Thoracic aorta (tissue), 2 donors: ENCODE measurements at places on chromosomes 3 and 15. TPM values are rescaled to one million over a fixed set of nuclear protein-coding genes. Genes with fewer than 3 reads are reported as not detected.
A peak's percentile ranks its signal among the peaks of the same experiment; 100 is the strongest.

The GOLGA8B gene
- total RNA-seq, result 184 TPM

- H3K27me3 ChIP-seq, result no peaks in the 10 kb centered on the region
- H3K36me3 ChIP-seq, result peaks cover 34% of the 10 kb centered on the region
Measured at GRCh38 chr3:196268284-196269163, 19.0 kb downstream of the PCYT1A start.

The TTC14 gene
- total RNA-seq, result 43.1 TPM

The ANKUB1 gene
- 0.81 TPM for total RNA-seq

GRCh38 chr3:179880868-179881267 lies 155.9 kb downstream of the PEX5L start:
- H3K4me1 ChIP-seq, result no peaks in the 10 kb centered on the region
- H3K36me3 ChIP-seq, result no peaks in the 10 kb centered on the region
- no peaks in the 10 kb centered on the region for H3K27me3 ChIP-seq
- DNase-seq, result no peak
- no peak overlapping the region for H3K27ac ChIP-seq

The CAND2 gene
- total RNA-seq, result 25.9 TPM

- H3K27me3 ChIP-seq, result no peaks in the 10 kb centered on the region
- H3K27ac ChIP-seq, result no peak overlapping the region
- no peak overlapping the region for H3K4me3 ChIP-seq
- H3K4me1 ChIP-seq, result no peaks in the 10 kb centered on the region
- H3K36me3 ChIP-seq, result no peaks in the 10 kb centered on the region
Measured at GRCh38 chr15:76840830-76841460, 64.2 kb downstream of the SCAPER start.

GRCh38 chr3:196236223-196236622 lies 19.9 kb downstream of the SLC51A start:
- no peak overlapping the region for H3K27ac ChIP-seq
- DNase-seq, result no peak
- no peak overlapping the region for H3K4me3 ChIP-seq

GRCh38 chr3:16898595-16899395 lies 14.0 kb downstream of the PLCL2 start:
- no peak for DNase-seq
- H3K27ac ChIP-seq, result no peak overlapping the region
- no peak overlapping the region for H3K4me3 ChIP-seq
- H3K4me1 ChIP-seq, result no peaks in the 10 kb centered on the region
- H3K27me3 ChIP-seq, result no peaks in the 10 kb centered on the region

DNA sequence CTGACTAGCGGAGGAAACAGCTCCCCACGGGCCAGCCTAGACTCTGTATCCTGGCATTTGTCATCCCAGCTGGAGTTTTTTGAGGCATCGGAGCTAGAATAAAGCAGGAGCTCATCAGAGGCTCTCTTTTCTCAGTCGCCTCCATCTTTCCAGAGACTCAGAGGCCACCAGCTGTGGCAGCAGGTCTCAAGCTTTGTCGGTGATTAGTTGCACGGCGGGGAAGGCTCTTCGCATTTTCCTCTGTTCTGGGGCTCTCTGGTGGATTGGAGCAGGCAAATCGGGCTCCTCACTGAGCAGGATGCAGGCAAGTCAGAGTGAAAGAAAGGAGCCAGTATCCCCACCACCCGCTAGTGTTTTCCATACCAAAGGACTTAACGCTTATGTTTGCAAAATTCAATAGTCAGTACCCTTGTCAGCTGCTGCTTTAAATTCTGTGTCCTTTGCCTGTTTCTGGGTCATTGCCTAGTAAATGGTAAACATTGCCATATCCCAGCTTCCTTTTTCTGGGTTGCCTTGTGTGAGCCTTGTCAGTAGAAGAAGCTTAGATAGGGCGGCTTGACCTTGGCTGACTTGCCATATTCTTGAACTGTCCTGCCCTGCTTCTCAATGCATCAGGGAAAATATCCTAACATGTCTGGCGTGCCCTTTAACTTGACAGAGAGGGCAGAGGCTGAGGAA lies 127.1 kb downstream of the PTPRG start:
- H3K4me3 ChIP-seq, result no peak overlapping the region
- H3K36me3 ChIP-seq, result no peaks in the 10 kb centered on the region
- H3K4me1 ChIP-seq, result peaks cover 13% of the 10 kb centered on the region
- no peaks in the 10 kb centered on the region for H3K27me3 ChIP-seq
- no peak for DNase-seq
- no peak overlapping the region for H3K27ac ChIP-seq

The SLC7A14 gene
- not detected for total RNA-seq

DNA sequence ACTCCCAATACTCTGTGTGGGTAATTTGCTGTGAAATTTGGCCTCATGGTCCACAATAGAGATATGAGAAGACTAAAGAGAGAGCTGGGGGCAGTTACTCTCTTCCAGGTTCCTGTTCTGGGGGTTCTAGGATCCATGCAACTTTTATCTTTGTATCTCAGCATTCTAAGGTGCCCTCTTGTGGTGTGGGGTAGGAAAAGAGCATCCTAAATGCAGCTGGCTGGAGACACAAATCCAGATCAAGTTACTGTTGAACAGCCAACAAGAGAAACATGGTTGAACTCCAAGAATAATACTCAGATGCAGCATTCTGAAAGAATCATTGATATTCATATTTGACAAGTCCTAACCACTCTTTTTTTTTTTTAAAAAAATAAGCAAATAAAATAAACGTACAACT lies 238.2 kb downstream of the GREM1 start:
- H3K27me3 ChIP-seq, result no peaks in the 10 kb centered on the region
- DNase-seq, result no peak
- no peak overlapping the region for H3K4me3 ChIP-seq
- no peaks in the 10 kb centered on the region for H3K36me3 ChIP-seq

DNA sequence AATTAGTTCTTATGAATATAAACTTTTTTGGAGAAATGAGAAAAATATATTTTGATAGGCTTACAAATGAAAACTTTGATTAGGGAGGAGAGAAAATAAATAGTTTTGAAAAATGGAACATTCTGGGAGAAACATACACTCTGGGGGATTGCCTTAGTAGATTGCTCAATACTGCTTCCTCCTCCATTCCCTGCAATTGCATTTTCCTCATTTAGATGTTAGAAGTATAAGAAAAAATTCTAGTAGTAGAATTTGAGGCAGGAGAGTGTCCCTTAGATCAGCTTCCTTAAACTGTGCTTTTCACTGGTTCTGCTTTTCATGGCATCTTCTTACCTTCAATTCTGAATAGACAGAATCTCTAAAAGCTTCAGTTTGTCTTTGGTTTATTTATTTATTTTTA lies 46.2 kb upstream of the CTDSPL2 start:
- H3K4me1 ChIP-seq, result peaks cover 4% of the 10 kb centered on the region
- no peaks in the 10 kb centered on the region for H3K27me3 ChIP-seq
- no peak for DNase-seq
- no peak overlapping the region for H3K27ac ChIP-seq
- H3K36me3 ChIP-seq, result peaks cover 7% of the 10 kb centered on the region
- H3K4me3 ChIP-seq, result no peak overlapping the region

DNA sequence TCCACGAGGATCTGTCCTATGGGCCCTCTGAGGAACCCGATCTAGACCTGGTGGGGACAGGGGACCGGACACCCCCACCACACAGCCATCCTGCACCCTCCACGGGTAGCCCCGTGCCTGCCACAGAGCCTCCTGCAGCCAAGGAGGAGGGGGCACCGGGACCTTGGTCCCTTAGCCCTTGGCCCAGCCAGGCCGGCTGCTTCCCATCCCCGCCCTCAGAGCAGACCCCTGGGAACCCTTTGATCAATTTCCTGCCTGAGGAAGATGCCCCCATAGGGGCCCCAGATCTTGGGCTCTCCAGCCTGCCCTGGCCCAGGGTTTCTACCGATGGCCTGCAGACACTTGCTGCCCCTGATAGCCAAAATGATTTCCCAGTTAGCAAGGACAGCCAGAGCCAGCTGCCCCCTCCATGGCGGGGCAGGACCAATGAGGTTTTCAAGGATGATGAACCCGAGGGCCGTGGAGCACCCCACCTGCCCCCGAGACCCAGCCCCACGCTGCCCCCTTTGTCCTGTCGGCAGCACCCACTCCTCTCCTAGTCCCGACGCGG lies 91.5 kb downstream of the TBC1D2B start:
- no peak overlapping the region for H3K4me3 ChIP-seq

DNA sequence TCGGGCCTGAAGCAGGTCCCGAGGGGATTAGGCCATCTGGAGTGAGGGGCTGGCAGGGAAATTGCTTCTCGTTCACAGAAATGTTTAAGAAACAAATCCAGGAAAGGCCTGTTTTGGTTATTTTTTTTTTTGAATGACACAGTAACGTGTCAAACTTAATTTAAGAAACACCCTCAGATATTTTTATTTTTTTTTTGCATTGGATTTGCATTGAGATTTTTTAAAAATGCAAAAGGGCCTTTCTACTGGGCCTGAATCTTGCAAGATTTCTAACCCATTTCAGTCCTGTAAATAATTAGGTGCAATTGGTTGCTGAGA lies 25.0 kb upstream of the KLF13 start:
- H3K4me1 ChIP-seq, result peaks cover 5% of the 10 kb centered on the region
- H3K27me3 ChIP-seq, result no peaks in the 10 kb centered on the region
- no peaks in the 10 kb centered on the region for H3K36me3 ChIP-seq
- H3K4me3 ChIP-seq, result no peak overlapping the region

The DPH6 gene
- 11.5 TPM for total RNA-seq

The PLCD1 gene
- total RNA-seq, result 93.3 TPM

DNA sequence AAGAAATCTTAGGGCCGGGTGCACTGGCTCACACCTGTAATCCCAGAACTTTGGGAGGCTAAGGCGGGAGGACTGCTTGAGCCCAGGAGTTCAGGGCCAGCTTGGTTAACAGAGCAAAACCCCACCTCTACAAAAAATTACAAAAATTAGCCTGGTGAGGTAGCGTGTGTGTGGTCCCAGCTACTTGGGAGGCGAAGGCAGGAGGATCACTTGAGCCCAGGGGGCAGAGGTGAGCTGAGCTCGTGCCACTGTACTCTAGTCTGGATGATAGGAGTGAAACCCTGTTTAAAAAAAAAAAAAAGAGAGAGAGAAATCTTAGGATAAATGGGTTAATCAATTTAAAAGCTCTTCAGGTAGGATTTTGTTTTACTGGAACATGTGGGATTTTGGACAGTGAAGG lies 31.2 kb upstream of the DUT start:
- H3K27me3 ChIP-seq, result no peaks in the 10 kb centered on the region
- no peaks in the 10 kb centered on the region for H3K36me3 ChIP-seq
- no peak overlapping the region for H3K4me3 ChIP-seq

GRCh38 chr3:61560517-61561373 lies 626 bp upstream of the PTPRG start:
- no peaks in the 10 kb centered on the region for H3K27me3 ChIP-seq
- DNase-seq, result peak; percentile 47
- H3K27ac ChIP-seq, result peak overlapping the region; percentile 97
- peak overlapping the region; percentile 75 for H3K4me3 ChIP-seq
- no peaks in the 10 kb centered on the region for H3K36me3 ChIP-seq

GRCh38 chr15:98881526-98882520 lies 125.8 kb downstream of the PGPEP1L start:
- H3K4me3 ChIP-seq, result no peak overlapping the region
- H3K27me3 ChIP-seq, result no peaks in the 10 kb centered on the region
- no peaks in the 10 kb centered on the region for H3K36me3 ChIP-seq
- H3K4me1 ChIP-seq, result peaks cover 38% of the 10 kb centered on the region

The CCR9 gene
- total RNA-seq, result not detected

The FBXW12 gene
- total RNA-seq, result not detected

DNA sequence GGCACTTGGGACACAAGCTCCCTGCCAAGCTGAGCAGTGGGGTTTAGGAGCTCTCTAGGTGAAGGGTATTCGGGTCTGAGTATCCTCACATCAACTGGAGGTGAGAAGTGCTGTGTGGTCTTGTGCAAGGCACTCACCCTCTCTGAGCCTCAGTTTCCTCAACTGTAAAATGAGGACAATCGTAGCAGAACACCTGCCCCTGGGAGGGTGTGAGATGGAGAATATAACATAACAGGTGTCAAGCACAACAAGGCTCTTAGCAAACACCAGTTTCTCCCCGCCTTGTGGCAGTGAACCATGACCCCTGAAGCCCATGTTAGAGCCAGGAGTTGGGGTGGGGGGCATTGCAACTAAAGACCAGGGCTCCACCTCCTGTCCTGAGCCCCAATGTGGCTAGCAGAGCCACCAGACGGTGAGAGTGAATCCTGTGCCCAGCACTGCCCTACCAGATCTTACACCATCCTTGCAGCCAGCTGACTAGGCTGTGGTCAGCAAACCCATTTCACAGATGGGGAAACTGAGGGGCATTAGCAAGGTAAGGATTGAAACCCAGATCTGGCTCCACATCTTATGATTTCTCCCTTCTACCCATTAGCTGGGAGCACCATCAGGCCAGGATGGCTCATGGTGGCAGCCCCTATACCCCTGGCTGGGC lies 2.6 kb upstream of the PLXND1 start:
- peak overlapping the region; percentile 30 for H3K27ac ChIP-seq
- H3K4me1 ChIP-seq, result peaks cover 44% of the 10 kb centered on the region
- H3K27me3 ChIP-seq, result no peaks in the 10 kb centered on the region
- no peaks in the 10 kb centered on the region for H3K36me3 ChIP-seq

GRCh38 chr15:85847031-85847430 lies 52.3 kb upstream of the KLHL25 start:
- H3K4me1 ChIP-seq, result no peaks in the 10 kb centered on the region
- no peaks in the 10 kb centered on the region for H3K27me3 ChIP-seq
- no peak for DNase-seq
- no peak overlapping the region for H3K4me3 ChIP-seq
